T-helper 2 cell treated with Interferon-gamma antibody and Interleukin-4, amounts not matched to agents 5 μg/mL and 100 μg/mL, for 36 hours (primary cell): ENCODE measurements at places on chromosomes 3 and 15.

DNA sequence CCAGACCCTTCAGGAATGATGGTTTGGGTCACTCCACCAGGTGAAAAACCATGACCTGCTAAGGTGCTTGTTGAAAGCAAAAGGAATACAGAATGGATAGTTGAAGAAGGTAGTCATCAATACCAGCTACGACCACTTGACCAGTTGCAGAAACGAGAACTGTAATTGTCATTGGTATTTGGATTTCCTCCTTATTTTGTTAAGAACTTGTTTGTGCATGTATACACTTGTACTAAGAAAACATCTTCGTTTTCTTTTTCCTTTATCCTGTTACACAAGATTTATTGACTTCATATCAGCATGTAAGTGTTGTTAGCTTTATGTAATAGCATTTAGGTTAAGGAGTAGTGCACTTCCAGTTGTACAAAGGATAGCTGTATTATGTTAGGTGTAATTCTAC is 261.8 kb downstream of the MCTP2 start:
- no peak for DNase-seq

GRCh38 chr3:123624302-123624701 is 39.4 kb upstream of the HACD2 start:
- no peak for DNase-seq

- DNase-seq, result no peak
These were observed 80.0 kb upstream of the SKOR1 start for GRCh38 chr15:67745073-67746006.

DNA sequence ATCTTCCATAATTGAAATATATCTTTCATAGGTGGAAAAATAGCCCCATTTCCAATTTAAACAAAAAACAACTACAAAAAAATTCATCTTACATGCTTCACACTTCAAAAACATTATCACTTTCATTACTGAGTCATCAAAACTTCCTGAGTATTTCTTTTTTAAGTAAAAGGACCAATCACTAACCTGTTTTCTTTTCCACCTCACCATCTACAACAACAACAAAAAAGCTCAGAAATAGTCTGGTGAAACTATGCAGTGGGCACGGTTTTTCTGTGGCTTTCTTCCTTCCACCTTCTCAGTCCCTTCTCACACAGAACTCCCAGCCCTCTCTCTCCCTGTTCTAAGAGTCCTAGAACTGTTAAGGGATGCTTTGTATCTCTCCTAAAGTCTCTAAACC is 20.3 kb upstream of the TNIK start:
- peak; percentile 27 for DNase-seq

- DNase-seq, result no peak
These were observed 37.7 kb downstream of the PLD1 start for GRCh38 chr3:171772427-171773056.

GRCh38 chr3:141044695-141045641 is 6.2 kb upstream of the SPSB4 start:
- no peak for DNase-seq

GRCh38 chr3:46915297-46915822 is 37.8 kb downstream of the PTH1R start:
- DNase-seq, result no peak

GRCh38 chr3:45199837-45200648 is 26.0 kb downstream of the TMEM158 start:
- DNase-seq, result no peak

DNA sequence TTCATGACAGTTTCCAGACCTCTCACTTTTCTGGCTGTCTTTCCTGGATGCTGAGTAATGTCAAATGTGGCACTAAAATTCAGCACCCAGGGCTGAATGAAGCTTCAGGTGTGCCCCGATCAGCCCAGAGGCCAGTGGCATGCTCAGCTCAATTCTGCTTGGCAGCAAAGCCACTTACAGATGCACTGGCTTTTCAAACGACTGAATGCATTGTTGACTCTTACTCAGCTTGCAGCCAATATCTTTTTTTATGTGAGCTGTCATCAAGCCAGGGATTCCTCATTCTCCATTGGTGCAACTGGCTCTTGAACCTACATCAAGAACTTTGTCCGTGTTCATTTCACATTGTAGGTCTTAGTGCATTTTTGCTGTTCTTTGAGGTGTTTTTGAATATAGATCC is 60.7 kb downstream of the ZDHHC19 start:
- no peak for DNase-seq

DNA sequence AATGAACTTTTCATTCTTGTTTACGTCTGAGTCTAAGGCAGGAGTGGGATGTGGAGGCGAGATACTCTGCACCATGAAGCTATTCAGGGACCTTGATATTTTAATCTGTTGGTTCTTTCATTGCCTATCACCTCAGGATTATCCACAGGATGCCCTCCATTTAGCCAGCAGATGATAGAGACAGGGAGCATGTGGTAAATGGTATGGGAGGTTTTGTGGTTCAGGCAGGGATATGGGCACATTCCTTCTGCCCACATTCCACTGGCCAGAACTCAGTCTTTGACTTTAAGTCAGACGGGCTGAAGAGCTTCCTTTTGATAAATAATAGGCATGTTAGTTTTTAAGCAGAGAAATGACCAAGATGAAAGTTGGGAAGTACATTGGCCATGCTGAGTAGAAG is 548.0 kb upstream of the CCDC54 start:
- DNase-seq, result no peak

GRCh38 chr3:118818386-118818785 is 216.3 kb downstream of the IGSF11 start:
- DNase-seq, result no peak

- no peak for DNase-seq
These were observed 19.8 kb downstream of the WDR72 start for GRCh38 chr15:53739651-53740050.

DNA sequence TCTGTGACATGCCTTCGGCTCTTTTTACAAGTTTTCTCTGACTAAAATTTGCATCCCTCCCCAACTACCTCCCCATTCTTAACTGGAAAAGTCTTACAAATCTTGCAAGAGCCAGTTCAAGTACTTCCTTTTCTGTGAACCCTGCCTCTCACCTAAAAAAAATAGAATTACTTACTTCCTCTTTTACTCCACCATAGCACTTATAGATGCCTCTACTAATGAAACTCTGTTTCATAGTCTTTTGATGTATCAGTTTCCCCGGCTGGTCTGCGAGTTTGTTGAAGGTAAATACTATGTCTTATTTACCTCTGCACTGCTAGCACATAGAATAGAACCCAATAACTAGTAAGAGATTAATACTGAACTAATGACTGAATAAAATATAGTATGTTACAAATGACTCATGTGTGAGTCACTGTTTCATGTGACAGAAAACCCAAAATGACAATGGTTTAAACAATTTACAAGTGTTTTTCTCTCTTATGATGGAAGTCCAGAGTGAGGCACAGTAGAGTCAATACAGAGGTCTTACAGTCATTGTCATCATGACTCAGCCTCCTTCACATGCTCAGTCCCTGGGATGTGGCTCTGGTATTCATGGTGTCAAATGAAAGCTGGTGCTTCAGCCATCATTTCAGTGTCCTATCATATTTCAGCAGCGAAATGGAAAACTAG is 393.5 kb downstream of the RSL24D1 start:
- no peak for DNase-seq

DNA sequence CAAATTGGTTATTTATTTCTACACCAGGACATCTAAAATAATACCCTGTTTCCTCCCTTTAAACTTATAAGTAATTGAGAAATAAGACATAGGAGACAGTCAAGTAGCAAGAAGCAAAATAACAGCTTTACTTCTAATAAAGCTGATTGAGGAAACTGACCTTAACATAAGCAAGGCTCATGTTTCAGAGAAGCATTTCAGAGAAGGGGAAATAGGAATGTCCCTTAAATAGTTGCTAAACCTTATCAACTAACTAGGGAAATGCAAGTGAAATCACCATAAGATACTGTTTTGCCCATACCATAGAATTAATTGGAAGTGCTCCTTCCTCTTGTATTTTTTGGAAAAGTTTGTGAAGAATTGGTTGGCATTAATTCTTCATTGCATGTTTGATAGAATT is 84.9 kb downstream of the B3GALNT1 start:
- no peak for DNase-seq

GRCh38 chr3:38805765-38806386 is 10.1 kb downstream of the SCN10A start:
- DNase-seq, result peak; percentile 39

GRCh38 chr3:152243721-152244516 is 24.8 kb upstream of the MBNL1 start:
- DNase-seq, result no peak

GRCh38 chr3:52052831-52053306 is 3.5 kb downstream of the DUSP7 start:
- peak; percentile 57 for DNase-seq

GRCh38 chr3:56800832-56801661 is 702 bp downstream of the ARHGEF3 start:
- DNase-seq, result peak; percentile 36

DNA sequence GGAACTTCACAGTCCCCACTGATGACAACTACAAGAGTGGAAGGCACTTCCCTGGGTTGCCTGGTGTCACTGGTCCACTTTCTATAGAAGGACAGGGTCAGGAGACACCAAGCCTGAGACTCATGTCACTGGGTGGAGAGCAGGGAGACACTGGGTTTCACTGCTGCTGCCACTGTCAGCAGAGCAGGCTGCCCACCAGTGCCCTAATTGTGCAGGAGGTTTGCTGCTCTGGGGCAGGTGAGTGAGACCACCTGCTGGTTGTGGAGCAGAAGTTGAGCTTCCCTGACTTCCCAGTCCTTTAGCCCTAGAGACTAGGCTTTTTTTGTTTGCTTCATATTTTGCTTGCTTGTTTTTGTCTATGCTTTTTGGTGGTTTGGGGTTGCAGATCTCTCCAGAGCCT is 528.4 kb upstream of the RGMA start:
- DNase-seq, result no peak

- DNase-seq, result no peak
These were observed 4.1 kb downstream of the FBN1 start for GRCh38 chr15:48641416-48641815.

DNA sequence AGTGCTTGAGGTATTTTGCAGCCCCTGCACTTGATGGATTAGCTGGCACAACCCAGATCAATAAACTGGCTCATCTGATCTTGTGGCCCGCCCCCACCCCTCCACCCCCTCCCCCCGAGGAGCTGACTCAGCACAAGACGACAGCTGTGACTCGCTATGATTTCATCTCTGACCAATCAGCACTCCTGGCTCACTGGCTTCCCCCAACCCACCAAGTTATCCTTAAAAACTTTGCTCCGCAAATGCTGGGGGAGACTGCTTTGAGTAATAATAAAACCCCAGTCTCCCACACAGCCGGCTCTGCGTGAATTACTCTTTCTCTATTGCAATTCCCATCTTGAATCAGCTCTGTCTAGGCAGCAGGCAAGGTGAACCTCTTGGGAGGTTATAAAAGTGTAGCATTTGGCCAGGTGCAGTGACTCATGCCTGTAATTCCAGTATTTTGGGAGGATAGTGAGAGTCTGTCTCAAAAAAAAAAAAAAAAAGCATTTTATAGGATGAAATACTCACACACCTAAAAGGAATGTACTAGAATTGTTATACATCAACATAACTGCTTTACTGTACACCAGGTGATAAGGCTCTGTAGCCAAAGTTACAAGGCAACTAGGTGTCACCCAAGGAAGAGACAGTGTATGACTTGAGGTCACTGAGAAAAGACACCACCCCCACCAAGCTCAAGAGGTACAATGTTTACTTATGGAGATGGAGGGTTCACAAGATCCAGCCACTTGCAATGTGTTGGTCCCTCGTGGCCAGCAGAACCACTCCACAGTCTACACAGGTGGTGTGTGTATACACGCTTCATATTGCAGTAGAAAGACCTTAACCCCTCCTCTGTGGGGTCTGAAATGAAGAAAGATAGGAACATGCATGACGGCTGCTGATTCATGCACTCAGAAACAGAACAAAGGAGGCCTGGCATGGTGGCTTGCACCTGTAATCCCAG is 8.6 kb downstream of the ZNF445 start:
- DNase-seq, result peak; percentile 67

GRCh38 chr15:51966192-51966591 is 5.4 kb downstream of the LEO1 start:
- no peak for DNase-seq

DNA sequence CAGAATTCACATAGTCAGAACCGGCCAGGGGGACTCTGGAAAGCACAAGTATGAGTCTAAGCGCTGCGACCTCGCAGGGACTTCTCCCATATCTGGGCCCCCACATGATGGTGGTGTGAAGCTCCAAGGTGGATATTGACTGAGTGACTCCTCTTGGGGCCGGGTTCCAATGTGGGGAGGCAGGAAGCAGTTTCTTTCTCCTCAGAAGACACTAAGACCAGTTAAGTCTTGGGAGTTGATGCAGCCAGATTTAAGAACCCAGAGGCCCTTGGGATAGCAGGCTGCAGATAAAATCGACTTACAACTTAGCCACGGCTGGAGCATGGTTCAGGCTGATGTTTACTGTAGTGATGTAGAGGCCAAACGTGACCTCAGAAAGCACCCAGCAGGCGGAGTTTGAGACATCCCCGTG is 55.4 kb upstream of the KLF13 start:
- peak; percentile 3 for DNase-seq

GRCh38 chr15:63195569-63196015 is 6.2 kb downstream of the RAB8B start:
- no peak for DNase-seq

GRCh38 chr15:75828429-75828828 is 14.8 kb upstream of the UBE2Q2 start:
- DNase-seq, result no peak

DNA sequence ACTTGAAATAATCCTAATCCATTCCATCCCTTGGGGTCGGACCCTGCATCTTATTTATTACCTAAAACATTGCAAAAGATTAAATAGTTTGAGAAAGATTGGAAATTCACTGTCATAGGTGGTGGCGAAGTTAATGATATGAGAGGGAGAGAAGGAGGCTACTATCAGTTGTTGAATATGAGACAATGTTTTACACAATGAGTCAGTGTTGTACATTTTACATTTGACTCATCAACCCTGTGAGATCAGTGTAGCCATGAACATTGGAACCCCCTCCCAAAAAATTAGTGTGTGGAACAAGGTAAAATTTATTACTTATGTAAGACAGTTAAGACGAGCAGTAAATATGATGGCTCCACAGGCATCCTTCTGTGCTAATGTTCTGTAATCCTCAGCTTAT is 384.3 kb downstream of the MCTP2 start:
- no peak for DNase-seq

DNA sequence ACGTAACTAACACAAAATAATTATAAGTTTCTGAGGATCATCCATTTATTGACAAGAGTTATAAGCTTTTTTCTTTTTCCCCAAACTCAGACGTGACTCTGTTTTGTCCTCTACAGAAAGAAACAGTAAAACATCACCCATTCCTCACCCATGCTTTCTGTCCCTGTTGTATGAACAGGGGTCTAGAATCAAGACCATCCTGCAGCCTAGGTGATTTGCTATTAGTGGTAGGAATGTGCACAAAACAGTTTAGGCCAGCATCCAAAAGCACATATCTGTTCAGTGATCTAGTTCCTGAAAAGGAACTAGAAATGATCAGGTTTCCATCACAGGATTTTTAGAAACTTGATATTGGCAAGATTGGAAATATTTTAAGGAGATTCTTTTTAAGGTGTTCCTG is 527.6 kb downstream of the SOX2 start:
- DNase-seq, result no peak

DNA sequence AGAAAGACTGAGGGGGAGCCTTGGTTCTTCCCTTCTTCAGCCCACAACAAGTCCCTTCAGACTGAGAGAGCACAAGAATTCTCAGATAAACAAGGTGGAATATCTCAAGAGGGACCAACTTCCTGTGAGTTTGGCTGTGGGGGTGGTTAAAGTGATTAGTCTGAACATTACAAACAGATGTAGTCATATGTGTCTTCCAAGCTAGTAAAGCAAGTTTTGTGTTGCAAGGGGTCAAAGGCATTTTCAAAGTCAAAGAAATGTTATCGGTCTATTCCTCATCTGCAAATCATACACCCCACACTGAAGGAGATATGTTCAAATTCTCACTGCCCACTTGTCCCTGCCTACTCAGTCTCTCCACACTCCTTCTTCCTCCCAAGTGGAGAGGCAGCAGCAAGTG is 242.5 kb downstream of the FAM43A start:
- DNase-seq, result no peak
